ENCODE measurements at places on chromosomes 12 and 14.
A peak's percentile ranks its signal among the peaks of the same experiment; 100 is the strongest.

- no peak for DNase-seq
Measured at GRCh38 chr12:88448337-88448915, 131.8 kb downstream of the KITLG start.

DNA sequence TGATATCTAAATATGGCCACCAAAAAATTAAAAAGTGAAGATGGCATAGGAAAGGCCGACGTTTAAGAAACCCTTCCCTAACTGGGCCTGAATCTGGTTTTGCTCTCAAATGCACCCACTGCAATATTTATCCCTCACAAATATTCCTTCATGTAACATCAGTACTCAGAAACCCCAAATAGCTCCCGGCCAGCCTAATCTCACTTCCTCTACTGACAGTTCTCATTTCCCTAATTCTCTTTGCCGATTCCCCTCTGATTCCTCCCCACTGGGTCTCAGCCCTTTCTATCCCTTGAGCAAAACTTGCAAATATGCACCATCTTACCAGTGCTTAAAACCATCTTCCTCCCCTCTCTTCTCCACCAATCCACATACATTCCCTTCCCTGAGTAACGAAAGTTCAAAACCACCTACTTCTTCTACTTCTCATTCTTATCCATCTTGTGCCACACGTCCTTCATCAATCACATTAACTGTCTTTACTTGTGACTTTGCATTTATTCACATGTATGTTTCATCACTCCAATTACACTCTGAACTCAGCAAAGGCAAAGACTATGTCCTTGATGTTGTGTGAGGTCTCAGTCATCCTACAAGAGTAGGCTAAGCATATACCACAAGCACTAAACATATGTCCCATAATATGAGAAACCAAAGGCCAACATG is 23.1 kb downstream of the KCNK10 start:
- no peak for DNase-seq

DNA sequence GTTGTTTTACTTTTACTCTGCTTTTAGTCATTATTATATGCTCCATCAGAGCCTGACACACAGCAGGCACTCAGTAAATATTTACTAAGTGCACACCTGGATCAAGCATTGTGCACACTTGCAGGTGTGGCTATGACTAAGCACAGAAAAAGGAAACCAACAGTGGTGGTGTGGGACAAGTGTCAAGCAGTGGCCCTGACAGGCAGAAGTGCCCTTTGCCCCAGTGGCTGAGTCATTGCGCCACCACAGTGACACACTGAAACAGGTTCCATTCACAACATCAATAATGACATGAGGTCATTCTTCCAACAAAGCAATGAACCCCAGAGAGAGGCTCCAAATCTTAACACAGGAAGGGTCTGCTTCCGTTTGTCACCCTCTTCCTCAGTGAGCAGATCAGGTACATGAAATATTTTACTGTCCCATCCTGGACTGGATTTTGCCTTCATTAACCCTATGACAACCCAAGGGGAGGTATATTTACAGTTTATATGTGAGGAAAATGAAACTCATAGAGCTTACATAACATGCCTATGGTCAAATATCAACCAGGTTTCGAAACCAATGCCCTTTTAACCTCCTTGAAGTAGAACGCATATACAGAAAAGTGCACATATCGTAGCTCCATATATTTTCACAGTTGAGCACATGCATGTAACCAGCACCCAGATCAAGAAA is 82.6 kb upstream of the GTF2A1 start:
- DNase-seq = peak; percentile 44

DNA sequence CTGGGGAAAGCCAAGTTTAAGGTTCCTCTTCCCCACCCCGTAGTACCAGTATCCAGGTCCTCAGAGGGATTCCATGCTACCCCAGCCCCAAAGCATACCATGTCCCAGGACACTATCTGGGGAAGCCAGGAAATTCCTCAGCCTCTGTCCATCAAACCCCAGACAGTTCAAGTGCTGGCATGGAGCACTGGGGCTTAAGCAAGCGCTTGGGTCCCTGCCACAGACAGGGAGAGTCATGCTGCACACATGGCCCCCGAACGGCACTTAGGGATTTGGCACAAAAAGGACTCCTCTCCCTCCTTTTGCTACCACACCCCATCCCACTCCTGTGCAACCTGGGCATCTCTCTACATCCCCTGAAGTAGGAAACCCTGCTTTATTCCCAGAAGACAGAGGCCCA is 21.8 kb downstream of the ADCY6 start:
- DNase-seq = no peak

- no peak for DNase-seq
Measured at GRCh38 chr14:20628063-20628854, 13.2 kb downstream of the OR6S1 start.
